ENCODE measurements at places on chromosomes 2 and 18.

GRCh38 chr2:64735504-64735903, 81.8 kb upstream of the SERTAD2 start:
- DNase-seq, result no peak

DNA sequence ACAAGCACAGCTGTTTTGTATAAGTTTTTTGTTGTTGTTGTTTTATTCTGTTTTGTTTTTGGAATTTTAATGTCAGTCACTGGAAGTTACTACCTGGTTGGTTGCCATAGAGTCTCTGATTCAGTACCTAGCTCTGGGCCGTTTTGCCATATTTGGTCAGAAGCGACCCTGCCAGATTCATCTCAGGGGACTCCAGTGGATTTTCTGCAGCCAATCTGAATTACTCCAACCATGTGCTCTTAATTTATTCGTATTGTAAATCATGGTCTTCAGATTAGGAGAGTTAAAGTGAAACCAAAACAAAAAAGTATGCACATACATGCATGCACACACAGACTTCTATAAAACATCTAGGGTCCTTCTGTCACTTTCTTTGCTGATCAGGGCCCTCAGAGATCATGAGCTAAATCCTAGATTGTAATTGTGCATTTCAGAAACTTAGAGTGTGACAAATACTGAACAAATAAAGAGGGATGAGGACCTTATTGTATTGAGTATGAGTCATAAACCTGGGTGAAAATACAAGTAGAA, 317.4 kb upstream of the UBE2E3 start:
- no peak for DNase-seq

- DNase-seq, result no peak
Measured at GRCh38 chr2:72293620-72294019, 146.0 kb upstream of the CYP26B1 start.

DNA sequence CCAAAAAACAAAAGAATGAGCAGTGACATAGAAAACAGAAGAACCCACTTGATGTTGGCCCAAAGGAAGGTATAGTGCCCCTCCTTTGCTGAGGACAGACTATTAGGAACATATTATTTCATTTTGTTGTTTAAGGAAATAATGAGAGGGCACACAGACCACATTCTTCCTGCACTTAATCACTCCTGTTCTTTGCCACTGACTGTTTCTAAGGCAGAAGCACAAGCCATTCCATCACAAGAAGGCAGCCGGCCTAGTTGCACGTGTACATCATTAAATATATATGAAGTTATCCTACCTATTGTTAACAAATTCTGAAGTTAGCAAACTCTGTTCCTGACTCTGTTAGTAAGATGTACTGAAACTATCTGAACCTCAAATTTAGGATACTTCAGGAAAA, 110.0 kb downstream of the LNPK start:
- no peak for DNase-seq

GRCh38 chr2:227366769-227367426, 12.2 kb downstream of the TM4SF20 start:
- no peak for DNase-seq

- no peak for DNase-seq
Measured at GRCh38 chr2:145431181-145431951, 911.4 kb upstream of the ZEB2 start.

- no peak for DNase-seq
Measured at GRCh38 chr18:50814395-50814794, 5.4 kb downstream of the MRO start.

- DNase-seq, result no peak
Measured at GRCh38 chr2:130963196-130963848, 126.6 kb downstream of the ARHGEF4 start.

DNA sequence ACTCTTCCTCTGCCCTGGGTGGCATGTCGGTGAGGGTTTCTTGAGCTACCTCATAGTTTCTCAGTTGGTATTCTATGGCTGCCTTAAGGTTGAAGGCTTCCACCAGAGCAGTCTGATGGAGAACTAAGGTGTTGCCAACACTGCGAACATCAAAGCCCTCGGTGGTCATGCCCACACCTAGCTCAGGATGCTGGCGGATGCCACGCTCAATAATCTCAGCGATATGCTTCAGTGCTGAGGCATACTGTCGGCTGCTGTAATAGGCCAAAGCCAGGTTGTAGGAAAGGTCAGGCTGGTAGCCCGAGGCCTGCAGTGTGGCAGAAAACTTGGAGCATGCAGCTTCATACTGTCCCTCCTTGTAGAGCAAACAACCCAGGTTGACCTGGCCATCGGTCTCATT, 225.3 kb downstream of the AGPS start:
- no peak for DNase-seq

DNA sequence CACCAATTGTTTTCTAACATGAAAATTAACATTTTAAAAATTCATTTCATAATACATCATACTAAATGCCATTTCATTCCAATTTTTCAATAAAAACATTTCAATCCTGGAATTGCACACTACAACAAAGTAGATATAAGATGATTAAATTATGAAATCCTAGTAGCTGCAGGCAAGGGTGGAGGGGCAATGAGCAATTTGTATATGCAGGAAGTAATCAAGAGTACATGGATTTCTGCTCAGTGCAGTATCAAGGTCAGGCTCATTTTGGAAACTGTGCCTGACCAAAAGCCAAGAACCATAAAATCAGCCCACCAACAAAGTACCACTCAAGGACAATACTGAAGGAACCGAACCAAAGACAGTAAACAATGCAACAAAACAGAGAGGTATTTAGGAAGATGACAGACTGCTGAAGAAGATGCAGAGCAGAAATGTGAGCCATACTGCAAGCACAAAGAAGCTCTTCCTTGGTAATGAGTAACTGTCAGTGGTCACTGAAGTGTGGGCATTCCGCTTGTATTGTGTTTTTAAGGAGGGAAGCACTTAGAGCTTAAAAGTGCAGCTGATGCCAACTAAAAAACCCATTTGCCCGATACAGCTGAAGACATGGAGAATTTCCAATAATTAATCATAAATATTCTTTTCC, 34.5 kb upstream of the DSEL start:
- DNase-seq, result no peak

GRCh38 chr18:35905436-35905835, 67.0 kb upstream of the RMP24 start:
- DNase-seq, result no peak

- DNase-seq, result no peak
Measured at GRCh38 chr18:59432803-59433597, 73.9 kb upstream of the LMAN1 start.

- DNase-seq, result no peak
Measured at GRCh38 chr2:44895061-44895460, 46.4 kb upstream of the SIX3 start.

- no peak for DNase-seq
Measured at GRCh38 chr2:69837533-69837932, 8.1 kb downstream of the GMCL1 start.

DNA sequence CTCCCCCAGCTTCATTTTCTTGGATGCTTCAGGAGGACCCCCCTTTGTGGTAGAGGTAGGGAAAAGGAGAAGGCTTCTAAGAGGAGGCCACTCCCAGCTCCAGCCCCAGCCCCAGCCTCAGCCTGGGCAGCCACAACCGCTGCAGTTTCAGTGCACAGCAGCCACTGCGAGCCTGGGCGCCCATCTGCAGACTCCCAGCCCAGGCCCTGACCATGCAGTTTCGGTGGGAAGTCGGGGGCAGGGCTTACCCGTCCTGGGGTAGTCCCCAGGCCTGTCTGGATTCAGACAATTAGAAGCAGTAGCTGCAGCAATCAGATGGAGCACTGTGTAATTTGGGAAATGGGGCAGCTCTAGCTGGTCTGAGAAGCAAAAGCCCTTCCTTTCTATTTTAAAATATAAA, 28.6 kb downstream of the ITM2C start:
- no peak for DNase-seq

- DNase-seq, result no peak
Measured at GRCh38 chr18:70370762-70371733, 82.2 kb downstream of the SOCS6 start.

DNA sequence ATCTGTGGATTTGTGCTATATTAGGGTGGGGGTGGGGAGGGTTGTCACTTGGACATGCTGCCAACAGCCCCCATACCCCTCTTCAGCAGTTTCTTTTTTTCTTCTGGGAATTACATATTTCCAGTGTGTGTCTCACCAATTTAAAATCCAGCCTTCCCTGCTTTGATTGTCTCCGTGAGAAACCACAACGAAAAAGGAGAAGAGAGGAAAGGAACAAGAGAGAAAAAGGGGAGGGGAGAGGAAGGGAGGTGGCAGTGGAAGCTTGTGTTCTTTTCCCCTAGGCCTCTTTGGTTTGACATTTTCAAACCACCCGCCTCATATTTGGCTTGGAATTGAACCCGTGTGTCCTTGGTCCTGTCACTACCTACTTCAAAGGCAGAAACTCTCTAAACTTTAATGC, 860 bp downstream of the CTNNA2 start:
- no peak for DNase-seq

- no peak for DNase-seq
Measured at GRCh38 chr2:208466151-208466919, 59.7 kb downstream of the PTH2R start.

- DNase-seq, result no peak
Measured at GRCh38 chr2:2015646-2016045, 271.3 kb upstream of the PXDN start.

DNA sequence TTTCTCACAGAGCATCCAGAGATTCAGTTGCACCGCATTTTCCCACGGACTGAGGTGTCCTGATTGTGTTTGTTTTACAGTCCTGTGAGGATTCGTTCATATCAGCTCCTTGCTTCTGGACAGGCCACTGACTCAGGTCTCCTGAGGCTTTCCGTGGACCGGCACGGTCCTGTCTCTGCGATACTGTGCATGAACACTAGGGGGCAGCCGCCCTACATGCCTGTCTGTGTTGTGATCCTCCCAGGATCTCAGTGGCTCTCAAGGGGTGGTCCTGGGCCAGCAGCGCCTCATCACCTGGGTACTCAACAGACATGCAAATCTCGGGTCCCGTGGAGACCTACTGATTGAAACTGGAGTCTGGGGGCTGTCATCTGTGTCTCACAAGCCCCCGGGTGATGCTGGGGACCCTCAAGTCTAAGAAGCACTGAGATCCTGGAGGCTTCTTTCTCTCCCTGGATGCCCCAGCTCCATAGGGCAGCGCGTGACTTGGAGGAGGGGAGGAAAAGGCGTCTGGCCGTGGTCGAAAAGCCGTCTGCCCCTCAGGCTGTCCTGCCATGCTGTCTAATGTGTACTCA, 28.9 kb downstream of the IL1R2 start:
- peak; percentile 76 for DNase-seq

GRCh38 chr2:236656721-236657120, 87.1 kb downstream of the ACKR3 start:
- no peak for DNase-seq

- DNase-seq, result no peak
Measured at GRCh38 chr2:237131749-237132533, 46.3 kb downstream of the COPS8 start.

- DNase-seq, result peak; percentile 90
Measured at GRCh38 chr18:8608795-8609658, at the start of gene RAB12. RAB12 (plus strand) TSS chr18:8609437; CDS start chr18:8609440, 3 bp downstream.

- no peak for DNase-seq
Measured at GRCh38 chr18:22363867-22364463, 53.8 kb downstream of the CTAGE1 start.

- DNase-seq, result no peak
Measured at GRCh38 chr2:108993095-108993937, 4.3 kb upstream of the EDAR start.

DNA sequence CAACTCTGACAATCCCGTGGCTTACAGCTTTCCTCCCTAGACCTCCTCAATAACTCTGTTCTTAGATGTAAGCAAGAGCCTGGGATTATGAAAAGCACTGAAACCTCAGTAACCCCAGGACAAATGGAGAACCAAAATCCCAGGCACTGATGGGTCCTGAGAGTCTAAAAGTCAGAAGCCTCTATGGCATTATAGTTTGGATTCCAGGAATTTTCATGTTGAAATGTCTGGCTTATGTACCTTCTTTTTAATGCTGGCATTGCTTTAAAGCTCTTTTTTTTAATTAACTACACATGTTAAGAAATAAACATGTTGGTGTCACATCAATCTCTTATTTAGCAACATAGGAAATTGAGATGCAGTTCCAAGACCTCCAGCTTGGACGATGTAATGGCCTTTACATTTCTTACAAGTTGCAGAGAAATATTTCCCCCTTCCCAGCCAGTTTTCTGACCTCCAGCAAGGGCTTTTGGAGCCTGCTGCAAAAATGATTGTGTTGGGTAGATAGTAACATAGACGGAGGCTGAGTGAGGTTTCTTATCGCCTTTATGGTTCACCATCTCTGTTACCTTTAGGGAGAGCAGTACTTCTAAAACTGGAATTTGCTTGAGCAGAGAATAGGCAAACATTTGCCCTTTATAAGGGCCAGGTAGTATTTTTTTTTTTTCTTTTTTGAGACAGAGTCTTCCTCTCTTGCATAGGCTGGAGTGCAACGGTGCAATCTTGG, 84.8 kb upstream of the RASGRP3 start:
- no peak for DNase-seq

DNA sequence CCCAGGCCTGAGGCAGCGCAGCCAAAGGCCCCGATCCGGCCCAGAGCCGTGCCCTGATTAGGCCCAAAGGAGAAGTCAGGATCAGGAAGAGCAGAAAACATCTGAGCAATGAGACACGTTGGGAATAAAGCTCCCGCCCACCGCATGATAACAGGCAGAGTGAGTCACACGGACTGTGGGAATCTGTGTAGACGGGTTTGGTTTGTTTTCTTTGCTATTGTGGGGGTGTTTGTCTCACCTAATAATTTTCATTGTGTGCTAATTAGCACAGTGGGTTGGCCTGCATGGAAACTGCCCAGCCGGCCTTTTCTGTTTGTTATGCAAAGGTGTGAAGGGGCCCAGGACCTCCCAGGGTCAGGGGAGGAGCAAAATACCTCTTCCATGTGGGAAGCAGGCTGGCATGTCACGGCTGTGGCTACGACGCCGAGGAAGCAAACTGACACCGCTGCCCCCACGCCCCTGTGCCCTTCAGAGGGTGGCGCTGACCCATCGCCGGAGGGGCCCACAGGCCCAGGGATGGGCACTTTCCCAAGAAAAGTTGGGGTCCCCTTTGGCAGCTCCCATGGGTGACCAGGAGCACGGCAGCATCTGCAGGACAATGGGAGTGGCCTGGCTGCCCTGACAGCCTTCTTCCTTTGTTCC, 68.4 kb upstream of the CTDP1 start:
- DNase-seq, result no peak

- no peak for DNase-seq
Measured at GRCh38 chr2:64906853-64907536, 82.2 kb upstream of the SLC1A4 start.

GRCh38 chr2:224401641-224402342, at the start of gene FAM124B:
FAM124B (minus strand) TSS chr2:224402107; CDS start chr2:224401768, 339 bp downstream.
- peak; percentile 38 for DNase-seq

GRCh38 chr2:41853427-41854191, 194.2 kb upstream of the PKDCC start:
- no peak for DNase-seq

DNA sequence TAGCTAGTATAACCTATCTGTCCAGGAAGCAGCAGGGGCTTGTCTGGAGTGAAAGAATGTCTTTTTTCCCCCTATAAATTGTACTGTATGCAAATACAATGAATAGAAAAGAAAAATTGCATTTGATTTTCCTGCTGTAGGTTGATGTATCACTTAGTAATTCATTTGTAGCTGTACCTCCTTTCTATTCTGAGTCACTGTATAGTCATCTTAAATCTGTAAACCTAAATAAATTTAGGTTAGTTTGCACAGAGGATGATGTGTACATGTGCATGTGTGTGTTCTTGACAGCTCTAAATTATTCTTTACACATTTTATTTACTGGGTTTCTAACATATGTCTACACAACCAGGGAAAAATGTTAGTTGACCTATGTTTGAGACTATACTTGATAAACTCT, 478.7 kb upstream of the CNTNAP5 start:
- DNase-seq, result no peak

GRCh38 chr2:222595581-222595980, 60.3 kb downstream of the FARSB start:
- DNase-seq, result no peak
